ENCODE measurements at places on chromosomes 3 and 15.

DNA sequence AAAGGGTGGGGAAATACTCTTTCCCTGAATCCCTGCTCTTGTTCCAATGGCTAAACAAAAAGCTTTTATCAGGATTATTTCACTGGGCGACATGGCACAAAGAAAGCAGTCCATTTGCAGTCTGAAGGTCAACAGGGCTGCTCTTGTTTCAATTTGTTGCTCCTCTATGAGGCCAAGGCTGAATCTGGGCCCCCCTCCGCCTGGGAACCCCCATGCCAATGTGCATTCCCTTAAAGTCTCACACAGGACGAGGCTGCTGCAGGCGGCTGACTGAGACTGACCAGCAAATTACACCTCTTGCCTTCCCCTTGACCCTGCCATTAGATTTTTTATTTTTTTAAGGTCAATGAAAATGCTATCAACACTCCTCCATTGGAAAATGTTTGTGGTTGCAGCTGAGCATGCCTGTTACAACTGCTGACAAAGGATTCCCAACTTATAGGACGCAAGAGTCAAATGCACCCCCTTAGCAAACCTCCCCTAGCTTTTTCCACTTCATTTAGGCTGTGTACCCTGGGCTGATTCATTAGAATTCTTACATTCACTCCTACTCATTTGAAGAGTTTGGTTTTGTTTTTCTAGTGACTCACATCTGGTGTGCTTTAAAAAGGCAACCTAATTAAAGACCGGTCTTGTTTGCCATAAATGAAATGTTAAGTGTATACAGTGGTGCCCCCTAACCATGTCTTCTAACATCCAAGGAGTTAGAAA, 60.8 kb upstream of the ARHGEF3 start:
- DNase-seq = peak; percentile 34

DNA sequence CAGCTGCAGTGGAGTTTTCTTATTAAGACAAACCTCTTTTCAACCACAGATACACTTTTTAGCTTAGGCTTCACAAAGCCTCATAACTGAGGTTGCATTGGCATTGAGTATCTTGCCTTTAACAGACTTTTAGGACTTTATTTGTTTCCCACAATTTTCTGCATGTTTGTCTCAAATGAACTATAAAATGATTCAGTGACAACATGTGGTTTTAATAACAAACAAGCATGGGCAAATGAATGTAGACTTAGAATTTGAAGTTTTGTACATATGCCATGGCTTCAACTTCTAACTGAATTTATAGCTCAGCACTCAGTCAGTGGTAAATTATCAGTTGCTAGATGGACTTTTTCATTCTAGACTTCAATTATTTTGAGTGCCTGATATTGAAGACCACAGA, 101.6 kb downstream of the SLC25A26 start:
- no peak for DNase-seq

DNA sequence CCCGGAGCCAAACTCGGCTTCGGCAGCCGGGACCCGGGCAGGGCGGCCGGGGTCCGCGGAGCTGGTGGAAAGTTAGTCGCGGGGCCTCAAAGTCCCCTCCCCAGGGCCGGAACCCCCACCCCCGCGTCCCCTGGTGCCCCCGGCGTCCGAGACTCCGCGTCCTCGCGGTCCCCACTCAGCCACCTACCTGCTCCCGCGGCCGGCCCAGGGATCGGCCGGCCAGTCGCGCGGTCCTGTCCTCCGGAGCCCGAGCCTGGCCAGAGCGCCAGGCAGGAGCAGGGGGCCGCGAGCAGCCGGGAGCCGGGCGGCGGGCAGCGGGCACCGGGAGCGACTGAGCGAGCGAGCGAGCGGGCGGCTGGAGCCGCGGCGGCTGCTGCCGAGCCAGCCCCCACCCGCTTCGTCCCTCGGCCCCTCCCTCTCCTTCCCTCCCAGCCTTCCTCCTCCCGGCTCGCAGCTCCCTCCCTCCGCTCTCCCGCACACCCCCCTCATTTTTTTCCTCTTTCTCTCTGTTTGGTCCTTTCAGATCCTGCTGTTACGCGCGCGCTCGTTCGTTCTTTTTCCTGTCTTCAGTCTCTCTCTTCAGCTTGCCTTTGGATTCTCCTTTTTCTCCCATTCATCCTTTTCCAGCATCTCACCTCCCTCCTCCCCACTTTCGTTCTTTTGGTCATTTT, at the start of gene MEGF11:
Gene MEGF11 (minus strand): TSS at position 333 of the 671 bp plus-strand sequence. CDS start 125,347 bp downstream, outside the sequence.
- no peak for DNase-seq

DNA sequence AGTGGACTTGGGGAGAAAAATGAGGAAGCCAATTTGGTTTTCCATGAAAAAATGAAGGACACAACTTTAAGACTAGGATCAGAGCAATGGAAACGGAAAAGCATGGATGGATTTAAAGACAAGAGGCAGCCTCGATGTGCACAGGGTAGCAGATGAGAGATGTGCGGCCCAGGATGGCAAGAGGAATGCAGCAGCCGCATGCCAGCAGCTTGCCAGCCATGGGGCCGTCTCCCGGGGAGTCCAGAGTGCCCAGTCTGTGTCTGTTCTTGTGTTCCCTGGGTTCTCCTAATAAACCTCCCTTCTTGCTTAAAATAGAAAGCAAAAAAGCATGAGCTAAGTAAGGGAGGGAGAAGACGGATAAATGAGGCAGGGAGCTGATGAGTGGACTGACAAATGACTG, 68.0 kb upstream of the IQSEC1 start:
- DNase-seq = no peak

DNA sequence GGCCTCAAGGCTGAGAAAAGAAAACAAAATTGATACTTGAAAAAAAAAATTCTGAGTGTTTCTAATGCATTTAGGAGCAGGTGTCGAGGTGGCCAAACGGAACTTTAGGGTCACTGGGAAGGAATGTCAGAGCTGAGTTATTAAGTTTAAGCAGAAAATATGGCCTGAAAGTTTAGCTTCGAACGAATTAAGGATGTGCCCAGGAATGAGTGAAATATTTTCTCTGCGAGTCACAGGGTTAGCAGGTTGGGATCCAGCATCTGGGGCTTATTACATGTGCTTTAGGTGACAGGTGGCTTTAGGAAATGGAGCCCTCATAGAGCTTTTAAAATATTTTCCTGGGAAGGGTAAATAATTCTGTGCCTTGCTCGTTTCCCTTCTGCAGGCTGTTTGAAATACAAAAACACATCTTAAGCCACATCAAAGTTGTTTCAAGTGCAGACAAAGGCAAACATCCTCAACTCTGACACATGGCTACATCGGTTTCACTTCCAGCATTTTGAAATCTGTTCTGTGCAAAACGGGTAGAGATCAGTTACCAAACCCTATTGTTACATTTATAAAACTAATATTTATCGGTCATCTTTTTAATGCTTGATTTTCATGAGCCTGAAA, 143.1 kb upstream of the ARRDC4 start:
- DNase-seq = no peak

GRCh38 chr3:101643861-101644613, 32.9 kb downstream of the ZBTB11 start:
- DNase-seq = peak; percentile 57

DNA sequence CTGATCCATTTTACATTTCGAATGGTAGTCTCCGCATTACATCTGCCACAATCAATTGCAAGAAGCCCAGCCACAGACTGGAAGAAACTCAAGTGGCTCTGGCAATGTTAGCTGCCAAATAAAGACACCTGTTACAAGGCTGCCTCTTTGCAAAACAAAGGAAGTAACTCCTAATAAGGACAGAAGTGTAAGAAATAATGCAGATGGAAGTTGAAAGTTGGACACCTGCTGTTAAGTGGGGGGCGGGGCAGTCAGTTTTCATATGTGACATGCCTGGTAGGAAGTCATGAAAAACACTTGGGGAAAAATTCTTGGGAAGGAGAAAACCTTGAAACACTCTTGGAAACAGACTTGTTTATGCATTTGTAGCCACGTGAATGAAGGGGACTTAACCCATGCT, 54.1 kb upstream of the ATP2C1 start:
- DNase-seq = no peak

DNA sequence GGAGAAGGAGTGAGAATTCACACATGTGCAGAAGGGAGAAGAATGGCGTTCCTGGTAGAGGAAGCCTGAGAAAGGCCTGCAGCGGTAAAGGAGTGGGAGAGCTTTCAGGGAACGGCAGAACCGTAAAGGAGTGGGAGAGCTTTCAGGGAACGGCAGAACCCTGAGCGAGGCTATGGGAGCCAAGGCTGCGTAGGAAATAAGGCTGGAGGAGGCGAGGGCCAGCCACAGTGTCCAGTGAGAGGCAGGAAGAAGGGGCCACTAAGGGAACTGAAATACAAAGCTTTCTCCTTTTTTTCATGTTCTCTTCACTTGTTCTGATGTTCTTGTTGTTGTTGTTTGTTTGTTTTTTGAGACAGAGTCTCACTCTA, 41.6 kb downstream of the GOLGA6L10 start:
- no peak for DNase-seq

GRCh38 chr3:23809294-23809693, 3.5 kb downstream of the UBE2E1 start:
- no peak for DNase-seq

DNA sequence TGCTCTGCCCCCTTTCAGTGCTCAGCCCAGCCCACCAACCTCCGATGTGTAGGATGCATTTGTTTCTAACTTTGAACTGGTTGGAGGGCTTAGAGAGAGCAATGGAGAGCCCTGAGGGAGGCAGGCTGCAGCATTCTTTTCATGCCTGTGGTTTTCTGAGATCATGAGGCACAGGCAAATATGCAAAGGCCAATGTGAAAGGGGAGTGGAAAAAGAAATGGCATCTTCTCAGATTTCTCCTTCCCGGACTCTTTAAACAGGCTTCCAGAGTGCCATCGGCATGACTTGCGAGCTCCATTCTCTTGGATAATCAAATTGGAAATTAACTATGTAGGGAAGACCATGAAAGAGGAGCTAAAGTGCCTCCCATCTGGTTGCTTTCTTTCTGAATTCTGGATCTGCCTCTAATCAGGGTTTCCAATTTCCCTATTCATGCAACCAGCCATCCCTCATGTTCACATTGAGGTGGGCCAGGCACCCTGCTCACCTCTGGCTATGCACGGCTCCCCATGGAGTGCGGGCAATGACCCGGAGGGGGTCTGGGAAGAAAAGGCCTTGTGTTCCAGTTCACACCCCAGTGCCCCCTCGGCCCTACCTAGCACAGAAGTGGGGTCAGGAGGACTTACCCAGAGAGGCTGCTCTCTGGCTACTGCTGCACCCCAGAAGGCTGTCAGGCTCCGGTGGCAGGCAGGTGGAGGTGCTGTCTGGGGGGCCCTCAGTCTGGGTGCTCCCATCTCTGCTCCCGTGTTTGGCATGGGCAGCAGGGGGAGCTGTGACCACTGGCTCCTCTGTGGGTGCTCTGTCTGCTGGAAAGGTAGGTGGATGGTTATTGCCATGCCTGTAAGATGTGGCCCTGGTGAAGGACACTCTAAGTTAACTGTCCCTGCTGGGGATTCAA, 16.1 kb downstream of the AMOTL2 start:
- DNase-seq = peak; percentile 98

DNA sequence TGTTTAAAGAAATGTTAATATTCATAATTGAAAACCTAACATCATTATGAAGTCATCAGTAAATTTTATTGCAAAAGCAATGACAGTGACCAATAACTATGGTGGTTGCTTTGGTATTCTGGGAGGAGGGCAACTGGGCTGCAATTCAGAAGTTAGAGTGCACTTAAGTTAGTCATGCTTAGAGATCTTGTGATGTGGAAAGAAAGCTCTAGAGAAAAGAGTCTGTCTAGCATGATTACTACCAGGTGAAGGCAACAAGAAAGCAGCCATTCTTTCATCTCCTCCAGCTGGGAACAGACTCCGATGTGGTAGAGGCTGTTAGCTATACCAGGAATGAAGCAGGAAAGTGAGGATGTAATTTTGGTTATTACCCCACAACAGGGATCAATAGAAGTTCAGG, 625.6 kb downstream of the SI start:
- DNase-seq = peak; percentile 21

- no peak for DNase-seq
Measured at GRCh38 chr15:75702436-75702835, 10.2 kb downstream of the CSPG4 start.

DNA sequence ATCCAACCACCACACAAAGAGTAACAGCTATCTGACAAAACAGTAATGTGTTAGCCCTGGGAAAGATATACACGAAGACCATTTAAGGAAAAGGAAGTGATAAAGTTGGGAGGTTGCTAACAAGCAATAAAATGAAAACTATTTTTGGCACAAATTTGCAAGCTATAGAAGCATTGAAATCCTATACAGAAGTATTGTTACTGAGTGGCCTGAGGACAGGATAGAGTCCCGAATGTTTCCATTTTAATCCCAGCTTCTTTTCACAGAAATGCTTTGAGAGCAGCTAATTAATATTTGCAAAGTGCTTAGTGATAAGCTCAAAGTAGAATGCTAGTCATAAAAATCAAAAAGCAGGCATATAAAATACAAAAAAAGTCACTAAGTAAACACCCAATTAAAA, 51.5 kb downstream of the RAD18 start:
- DNase-seq = no peak

DNA sequence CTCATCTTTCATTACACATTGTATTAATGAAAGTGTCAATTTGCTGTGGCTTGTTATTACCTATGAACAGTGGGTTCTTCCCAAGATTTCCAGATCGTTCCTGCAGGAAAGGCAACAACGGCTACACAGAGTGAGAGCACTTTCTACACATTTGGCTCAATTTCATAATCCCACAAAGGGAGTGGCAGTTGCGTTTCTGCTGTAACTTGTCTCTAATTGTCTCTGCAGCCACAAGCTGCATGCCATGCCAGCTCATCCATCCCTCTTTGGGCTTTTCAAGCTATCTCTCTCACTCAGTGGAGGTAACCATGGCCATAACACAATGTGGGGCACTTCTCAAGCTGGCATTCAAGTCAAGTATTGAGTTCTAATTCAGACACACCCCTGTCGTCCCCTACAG, 27.7 kb upstream of the CPNE4 start:
- no peak for DNase-seq

DNA sequence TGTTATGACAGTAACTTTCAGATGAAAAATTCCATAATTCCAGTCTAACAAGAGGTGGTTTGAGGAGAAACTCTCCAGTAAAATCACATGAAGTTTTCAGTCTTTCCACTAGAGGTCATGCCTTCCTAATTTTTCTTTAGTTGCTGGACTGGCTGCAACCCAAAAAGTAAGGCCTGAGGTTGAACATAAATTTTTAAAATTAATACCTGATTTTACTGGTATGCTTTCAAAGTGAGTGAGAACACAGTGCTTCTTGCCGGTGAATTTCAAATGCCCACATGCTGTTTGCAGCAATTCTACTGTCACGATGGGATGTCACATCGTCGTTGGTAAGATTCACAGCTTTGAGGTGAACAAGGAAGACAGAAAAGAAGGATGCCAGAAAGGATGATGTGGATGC, 89.0 kb upstream of the FGF12 start:
- DNase-seq = peak; percentile 51

GRCh38 chr3:125010393-125010792, 45.4 kb downstream of the HEG1 start:
- no peak for DNase-seq

GRCh38 chr3:141261472-141262307, 30.1 kb downstream of the PXYLP1 start:
- no peak for DNase-seq

DNA sequence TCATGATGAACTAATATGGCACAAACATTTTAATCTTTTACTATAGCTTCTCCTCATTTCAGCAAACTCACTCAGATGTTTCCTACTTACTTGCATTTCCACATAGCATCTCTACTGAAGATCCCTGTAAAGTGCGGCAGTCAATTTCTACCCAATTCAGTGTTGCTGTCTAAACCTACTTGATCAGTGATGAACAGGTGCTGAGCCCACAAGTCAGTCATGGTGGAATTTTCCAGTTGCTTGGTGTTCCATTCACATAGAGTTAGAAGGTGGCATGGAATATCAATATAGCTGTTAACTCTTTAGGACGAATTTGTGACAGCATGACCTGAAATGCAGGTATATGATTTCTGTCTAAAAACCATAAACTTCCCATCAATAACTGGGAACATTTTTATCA, 22.7 kb downstream of the MRPL3 start:
- no peak for DNase-seq

- DNase-seq = no peak
Measured at GRCh38 chr15:91342097-91342496, 242.0 kb downstream of the SV2B start.

All from fibroblast of skin of left quadriceps (primary cell).